ENCODE measurements at places on chromosomes 1 and 21.

GRCh38 chr1:204198348-204199340 is 2.4 kb upstream of the KISS1 start:
- peak; percentile 78 for DNase-seq

DNA sequence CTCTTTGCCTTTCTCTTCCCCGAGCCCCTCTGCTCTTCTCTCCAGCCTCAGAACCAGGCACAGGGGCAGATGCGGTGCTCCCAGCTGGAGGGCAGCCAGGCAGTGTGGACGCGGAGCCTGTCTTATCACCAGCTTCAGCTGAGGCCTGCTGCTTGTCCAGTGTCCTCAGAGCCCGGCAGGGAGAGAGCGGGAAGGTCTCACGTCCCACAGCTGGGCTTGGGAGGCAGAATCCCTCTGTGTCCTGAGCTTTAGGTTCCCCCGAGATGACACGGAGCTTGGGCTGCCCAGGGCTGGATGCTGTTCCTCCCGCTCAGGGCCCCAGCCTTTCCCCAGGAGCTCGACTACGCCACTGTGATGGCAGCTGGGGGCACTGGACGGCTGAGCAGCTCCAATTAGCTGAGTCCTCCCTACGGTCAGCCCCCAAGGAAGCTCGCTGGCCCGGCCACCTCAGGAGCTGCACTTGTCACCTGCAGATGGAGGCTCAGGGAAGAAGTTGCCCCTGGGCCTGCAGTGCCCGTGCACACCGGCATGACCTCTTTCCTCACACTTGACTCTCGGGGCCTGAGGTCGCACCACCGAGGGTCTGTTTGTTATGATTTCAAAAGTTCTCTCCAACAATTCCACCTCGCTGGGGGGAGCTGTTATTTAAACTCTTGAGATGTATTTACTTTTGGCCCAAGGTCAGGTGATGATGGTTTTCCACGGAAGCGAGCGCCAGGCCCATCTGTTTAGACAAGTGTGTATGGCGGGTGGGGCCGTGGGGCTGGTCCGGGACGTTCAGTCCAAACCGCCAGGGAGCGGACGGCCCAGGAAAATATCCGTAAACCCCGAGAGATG is 127.3 kb downstream of the SIK1 start:
- no peak for DNase-seq

GRCh38 chr1:30058970-30059369 is 664.4 kb downstream of the MATN1 start:
- no peak for DNase-seq

GRCh38 chr1:160206036-160206389 is 829 bp downstream of the PEA15 start:
- DNase-seq: peak; percentile 67

GRCh38 chr21:44896561-44897286 is 23.2 kb upstream of the PTTG1IP start:
- no peak for DNase-seq

- DNase-seq: no peak
These were observed 171.1 kb upstream of the FGGY start for GRCh38 chr1:59125676-59126320.
